Mucosa of gallbladder (tissue), 1 donor: ENCODE measurements at places on chromosomes 11 and 22. TPM values are rescaled to one million over a fixed set of nuclear protein-coding genes. Genes with fewer than 3 reads are reported as not detected.

- peak; percentile 19 for DNase-seq
These were observed 103.3 kb upstream of the TOP3B start for GRCh38 chr22:22085702-22086500.

- DNase-seq = no peak
These were observed 46.7 kb downstream of the DSCAML1 start for GRCh38 chr11:117750357-117750756.

Gene LRRC10B
- total RNA-seq = 0.46 TPM

DNA sequence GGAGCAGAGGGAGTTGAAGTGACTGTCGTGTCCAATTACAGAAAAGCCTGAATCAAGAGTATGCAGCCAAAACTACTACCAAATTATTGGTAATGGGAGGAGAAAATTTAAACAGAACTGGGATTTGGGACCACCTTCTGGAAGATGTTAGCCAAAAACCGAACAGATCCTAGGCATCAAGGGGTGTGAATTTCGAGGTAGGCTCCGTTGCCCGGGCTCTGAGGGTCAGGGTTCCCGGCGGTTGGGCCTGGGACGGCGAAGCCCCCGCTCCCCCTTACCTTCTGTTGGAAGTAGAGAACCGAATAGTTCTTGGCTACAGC, 313 bp downstream of the PRCP start:
- no peak for DNase-seq

Gene ACCS
- 28.1 TPM for total RNA-seq

GRCh38 chr11:120139316-120140069, 1.6 kb upstream of the TRIM29 start:
- DNase-seq = no peak

DNA sequence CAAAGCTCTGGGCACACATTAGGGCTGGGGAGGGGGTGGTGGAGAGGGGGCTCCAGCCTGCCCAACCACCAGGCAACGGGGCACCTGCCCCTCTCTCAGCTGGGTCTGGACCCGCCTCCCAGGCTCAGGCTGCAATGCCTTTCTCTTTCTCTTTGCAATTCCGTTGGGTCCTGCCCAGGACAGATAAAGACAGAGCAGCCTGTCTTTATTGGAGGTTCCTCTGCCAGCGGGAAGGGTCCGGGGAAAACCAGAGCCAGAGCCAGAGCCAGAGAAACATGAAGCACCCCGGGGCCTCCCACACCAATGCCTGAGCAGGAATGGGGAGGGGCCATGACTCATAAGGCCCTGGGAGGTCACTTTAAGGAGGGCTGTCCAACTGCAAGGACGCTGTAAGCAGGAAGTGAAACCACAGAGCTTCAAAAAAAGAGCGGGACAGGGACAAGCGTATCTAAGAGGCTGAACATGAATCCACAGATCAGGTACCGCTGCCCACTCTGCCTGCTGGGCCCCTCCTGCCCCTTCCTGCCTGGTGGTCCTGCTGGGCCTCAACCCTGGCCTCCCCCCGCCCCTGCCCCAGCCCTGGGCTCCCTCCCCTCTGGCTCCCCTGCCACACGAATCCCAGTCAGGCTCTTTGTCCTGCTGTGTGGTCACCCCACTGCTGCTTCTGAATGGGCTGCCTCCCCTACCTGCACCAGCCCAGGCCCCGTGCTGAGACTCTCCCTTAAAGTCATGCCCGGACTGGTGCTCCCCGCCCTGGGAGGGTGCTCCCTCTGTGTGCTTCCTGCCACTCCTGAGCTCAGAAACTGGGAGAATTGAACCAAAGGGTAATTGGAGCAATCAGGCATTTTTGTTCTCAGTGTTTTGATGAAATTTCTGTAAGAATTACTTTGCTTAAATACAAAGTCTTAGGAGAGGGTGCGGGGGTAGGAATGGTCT, at the start of gene APOBEC3B:
Gene APOBEC3B (plus strand): TSS at position 356 of the 936 bp plus-strand sequence. CDS start 107 bp downstream, at position 463.
- peak; percentile 93 for DNase-seq

DNA sequence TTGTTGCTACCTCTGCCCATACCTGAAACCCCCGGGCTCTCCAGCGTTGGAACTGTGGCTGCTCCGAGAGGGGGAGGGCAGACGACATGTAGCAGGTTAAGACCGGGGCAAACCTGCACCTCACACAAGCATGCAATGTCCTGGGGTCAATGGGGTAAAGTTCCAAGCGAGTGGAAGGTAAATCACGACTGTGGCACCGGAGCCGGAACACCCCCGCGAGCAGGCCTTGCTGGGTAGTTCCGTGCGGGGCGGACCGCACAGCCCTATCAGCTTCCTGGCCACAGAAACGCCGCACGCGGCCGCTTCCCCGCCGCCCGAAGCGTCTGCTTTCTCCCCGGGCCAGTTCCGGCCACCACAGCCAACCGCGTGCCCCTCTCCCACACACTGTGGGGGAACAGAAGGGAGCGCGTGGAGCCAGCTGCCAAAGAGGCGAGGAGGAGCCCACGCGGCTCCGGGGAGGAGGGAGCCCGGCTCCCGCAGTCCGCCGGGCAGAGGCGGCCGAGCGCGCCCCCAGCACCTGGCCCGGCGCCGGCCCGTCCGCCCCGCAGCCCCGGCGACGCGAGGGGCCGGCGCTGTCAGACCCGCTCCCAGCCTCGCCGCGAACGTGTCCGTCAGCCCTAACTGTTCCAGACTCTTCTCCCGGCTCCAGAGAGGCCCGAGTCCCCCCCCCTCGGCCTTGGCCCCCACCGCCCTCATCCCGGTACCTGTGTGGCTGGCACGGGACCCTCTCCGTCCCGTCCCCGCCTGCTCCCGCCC, 1.6 kb downstream of the SPTBN2 start:
- no peak for DNase-seq

Gene EHF
- 176 TPM for total RNA-seq

DNA sequence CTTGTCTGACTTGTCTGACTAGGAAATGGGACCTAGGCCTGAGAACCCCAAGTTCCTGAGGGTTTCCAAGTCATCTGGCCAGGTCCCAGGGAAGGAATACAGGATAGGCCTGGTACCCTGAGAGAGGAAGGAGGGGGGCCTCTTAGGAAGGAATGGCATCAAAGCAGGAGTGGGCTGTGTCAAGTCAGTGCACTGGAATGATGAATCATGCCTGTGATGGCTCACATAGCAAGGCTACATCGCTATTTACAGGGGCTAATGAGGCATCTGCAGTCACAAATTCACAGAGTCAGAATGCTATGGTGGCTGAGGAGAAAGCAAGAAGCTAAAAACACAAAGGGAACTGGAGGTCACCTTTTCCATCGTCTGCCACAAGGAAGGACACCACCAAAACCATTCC, 247.3 kb downstream of the NXPE2 start:
- DNase-seq = no peak

DNA sequence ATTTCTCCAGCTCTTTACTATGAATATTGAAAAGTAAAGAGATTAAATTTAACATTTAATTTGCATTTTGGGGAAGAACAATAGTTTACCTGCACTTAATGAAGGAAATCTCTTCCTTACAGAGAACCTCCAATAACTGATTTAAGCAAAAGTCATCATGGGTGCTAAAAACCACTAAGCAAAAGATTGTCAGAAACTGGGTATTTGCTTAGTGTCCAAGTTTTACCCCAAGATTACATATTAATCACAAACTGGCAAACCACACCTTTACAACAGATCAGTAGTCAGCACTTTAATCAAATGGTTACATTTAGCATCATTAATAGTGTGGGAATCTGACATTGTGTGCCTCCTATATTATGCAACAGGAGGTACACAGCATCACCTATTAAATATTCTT, 2.7 kb downstream of the ZBTB44 start:
- DNase-seq = no peak

DNA sequence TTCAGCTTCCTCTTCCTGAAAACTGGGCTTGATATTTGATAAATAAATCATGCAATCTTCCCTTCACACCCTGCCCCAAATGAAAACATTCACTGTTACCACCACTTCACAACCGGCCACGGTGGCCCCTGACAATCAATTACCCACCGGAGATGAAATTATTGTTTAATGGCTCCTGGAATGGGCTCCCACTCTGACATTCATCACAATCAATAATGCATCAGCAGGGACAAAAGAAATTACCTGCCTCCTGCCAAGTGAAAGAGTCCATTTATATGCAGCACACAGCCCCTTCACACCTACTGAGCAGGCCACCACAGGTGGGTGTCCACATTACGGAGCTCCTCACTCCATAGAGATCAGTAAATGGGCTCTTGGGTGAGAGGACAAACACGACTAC, 193.5 kb upstream of the SNX19 start:
- no peak for DNase-seq

- no peak for DNase-seq
These were observed 8.8 kb downstream of the CXCR5 start for GRCh38 chr11:118892514-118892913.

DNA sequence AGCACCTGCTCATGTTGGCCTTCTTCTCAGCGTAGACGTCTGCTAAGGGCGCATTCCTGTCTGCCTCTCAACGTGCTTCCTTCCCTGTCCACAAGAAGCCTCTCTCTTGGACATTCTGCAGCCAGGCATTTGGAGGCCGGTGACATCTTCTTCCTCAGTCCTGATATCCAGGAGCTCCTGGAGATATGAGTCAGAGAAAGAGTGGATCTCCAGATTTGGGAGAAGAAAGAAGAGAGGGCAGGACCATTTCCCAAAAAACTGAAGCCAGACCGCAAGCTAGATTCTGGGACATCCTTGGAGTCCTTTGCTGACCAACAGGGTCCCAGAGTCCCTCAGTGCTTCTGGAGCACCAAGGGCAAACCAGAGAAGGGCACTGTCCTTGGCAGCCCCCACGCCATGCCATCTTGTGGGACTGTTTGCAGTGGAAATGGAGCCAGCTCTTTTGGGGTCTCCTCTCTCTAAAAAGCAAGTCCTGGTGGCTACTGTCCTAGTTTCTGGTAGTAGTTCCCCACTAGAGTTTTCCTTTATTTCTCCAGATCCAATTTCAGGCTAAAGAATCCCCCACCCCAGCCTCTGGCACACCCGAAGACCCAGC, 36.1 kb upstream of the SYT13 start:
- no peak for DNase-seq

DNA sequence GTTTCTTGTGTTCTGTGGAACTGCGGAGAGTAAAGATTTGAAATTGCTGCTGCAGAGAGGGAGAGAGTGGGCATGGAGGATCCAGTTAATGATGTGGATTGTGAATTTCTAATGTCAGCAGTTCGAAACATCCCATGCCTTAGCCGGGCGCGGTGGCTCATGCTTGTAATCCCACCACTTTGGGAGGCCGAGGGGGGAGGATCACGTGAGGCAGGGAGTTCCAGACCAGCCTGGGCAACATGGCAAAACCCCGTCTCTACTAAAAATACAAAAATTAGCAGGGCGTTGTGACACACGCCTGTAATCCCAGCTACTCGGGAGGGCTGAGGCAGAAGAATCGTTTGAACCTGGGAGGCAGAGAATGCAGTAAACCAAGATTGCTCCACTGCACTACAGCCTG, 1.1 kb upstream of the CAVIN3 start:
- DNase-seq = no peak

- DNase-seq = no peak
These were observed 20.9 kb downstream of the ATXN10 start for GRCh38 chr22:45692549-45692948.

Gene WBP2NL
- total RNA-seq = 1.6 TPM

Gene DDB1
- total RNA-seq = 160 TPM

Gene C11orf24
- 38.8 TPM for total RNA-seq

Gene ACO2
- total RNA-seq = 172 TPM

Gene FOLR3
- total RNA-seq = 0.26 TPM

GRCh38 chr22:23114721-23115020, 27.1 kb downstream of the RSPH14 start:
- DNase-seq = no peak

Gene SLC29A2
- 19.0 TPM for total RNA-seq

DNA sequence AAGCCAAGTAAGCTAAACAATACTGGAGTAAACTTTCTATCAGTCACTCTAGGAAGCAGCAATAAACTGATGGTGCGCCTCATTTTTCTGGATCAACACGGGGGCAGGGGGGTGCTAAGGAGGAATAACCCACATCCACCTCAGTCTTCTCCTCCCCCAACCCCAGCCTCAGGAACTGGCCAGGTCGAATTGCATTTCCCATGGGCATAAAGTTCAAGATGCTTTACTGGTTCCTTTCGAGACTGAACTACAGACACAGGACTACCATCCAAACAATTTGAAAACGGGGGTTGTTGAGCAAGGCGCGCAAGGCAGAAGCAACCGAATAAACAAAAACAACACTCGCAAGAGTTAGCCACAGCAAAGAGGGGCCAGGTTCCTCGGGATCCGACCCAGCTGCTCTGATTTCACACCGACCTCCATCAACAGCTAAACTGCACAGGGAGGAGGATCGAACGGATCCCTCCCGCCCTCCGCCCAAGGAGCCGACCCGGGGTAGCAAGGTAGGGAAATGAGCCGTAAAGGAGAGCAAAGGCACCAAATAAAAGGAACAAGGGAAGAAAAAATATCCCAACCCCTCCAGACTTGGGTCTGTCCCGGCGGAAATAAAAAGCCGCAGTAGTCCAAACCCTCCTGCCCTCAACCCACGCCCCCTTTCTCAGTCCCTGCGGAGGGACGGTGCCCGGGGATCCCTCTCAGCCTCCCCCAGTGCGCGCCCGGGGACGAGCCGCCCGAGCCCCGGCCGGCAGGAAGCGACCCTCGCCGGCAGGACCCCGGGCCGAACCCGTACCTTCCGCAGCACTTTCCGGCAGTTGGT, 801 bp downstream of the SESN3 start:
- DNase-seq = peak; percentile 11

DNA sequence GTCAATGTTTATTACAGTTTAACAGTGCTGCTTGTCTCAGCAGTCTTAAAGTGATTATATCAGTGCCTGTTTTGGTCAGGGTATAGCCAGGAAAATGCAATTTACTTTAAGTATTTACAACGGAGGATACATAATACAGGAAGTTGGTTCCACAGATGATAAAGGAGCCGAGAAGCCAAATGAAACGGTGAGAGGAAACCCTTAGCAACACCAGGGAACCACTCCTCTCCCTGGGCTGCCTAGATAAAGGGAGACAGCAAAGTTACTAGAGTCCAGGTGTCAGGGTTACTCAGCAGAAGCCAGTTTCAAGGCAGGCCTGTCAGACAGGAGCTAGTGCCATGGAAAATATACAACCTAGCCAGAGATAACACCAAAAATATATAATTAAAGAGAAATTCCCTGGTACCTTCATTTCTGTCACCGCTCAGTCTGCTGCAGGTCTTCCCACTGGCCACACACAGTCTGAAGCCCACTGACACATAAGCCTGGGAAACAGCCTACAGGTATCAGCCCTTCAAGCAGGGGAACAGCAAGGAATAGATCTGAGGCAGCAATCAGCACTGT, 55.5 kb downstream of the FAM76B start:
- no peak for DNase-seq

DNA sequence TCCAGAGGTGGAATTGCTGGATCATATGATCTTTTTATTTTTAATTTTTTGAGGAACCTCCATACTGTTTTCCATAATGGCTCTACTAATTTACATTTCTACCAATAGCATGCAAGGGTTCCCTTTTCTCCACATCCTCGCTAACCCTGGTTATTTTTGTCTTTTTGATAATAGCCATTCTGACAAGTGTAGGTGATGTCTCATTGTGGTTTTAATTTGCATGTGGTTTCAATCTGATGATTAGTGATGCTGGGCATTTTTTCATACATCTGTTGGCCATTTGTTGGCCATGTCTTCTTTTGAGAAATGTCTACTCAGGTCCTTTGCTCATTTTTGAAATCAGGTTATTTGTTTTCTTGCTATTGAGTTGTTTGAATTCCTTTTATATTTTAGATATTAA, 15.4 kb upstream of the OR4D5 start:
- DNase-seq = no peak
